ENCODE measurements at places on chromosomes 6 and 20.

GRCh38 chr6:78910591-78911171, 43.3 kb downstream of the IRAK1BP1 start:
- H3K4me3 ChIP-seq = peak overlapping the region; percentile 62
- no peaks in the 10 kb centered on the region for H3K36me3 ChIP-seq
- peaks cover 12% of the 10 kb centered on the region for H3K4me1 ChIP-seq
- H3K27ac ChIP-seq = peak overlapping the region; percentile 16
- H3K27me3 ChIP-seq = no peaks in the 10 kb centered on the region
- DNase-seq = peak; percentile 64

- H3K36me3 ChIP-seq = no peaks in the 10 kb centered on the region
- no peaks in the 10 kb centered on the region for H3K4me1 ChIP-seq
- no peak overlapping the region for H3K27ac ChIP-seq
- DNase-seq = no peak
- no peaks in the 10 kb centered on the region for H3K27me3 ChIP-seq
- no peak overlapping the region for H3K4me3 ChIP-seq
Observed at GRCh38 chr20:46237227-46237626, 71.1 kb downstream of the CDH22 start.

DNA sequence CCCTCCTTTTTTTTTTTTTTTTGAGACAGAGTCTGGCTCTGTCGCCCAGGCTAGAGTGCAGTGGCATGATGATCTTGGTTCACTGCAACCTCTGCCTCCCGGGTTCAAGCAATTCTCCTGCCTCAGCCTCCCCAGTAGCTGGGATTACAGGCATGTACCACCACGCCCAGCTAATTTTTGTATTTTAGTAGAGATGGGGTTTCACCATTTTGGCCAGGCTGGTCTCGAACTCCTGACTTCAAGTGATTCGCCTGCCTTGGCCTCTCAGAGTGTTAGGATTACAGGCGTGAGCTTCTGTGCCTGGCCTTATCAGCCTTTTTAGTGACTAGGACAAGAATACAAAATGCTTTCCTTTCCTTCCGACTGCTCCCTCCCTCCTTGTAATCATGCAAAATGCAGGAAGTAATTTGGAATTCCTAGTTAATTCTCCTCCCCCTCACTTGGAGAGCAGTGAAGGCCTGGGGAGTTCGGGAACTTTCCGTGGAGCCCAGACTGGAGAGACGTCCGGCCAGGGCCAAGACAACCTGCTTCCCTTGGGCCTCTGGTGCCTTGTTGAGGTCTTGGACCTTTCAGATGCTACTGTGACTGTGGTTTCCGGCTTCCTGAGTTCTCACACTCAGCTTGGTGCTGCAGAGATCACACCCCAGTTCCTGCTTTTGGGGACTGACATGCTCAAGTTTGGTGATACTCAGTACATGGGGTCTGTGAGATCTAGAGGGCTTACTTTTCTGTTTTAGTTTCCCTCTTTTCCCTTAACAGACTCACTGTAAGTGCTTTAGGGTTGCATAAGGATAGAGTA, 3.9 kb upstream of the PHF20 start:
- peak overlapping the region; percentile 94 for H3K27ac ChIP-seq
- H3K27me3 ChIP-seq = no peaks in the 10 kb centered on the region
- DNase-seq = peak; percentile 69
- no peak overlapping the region for H3K4me3 ChIP-seq

DNA sequence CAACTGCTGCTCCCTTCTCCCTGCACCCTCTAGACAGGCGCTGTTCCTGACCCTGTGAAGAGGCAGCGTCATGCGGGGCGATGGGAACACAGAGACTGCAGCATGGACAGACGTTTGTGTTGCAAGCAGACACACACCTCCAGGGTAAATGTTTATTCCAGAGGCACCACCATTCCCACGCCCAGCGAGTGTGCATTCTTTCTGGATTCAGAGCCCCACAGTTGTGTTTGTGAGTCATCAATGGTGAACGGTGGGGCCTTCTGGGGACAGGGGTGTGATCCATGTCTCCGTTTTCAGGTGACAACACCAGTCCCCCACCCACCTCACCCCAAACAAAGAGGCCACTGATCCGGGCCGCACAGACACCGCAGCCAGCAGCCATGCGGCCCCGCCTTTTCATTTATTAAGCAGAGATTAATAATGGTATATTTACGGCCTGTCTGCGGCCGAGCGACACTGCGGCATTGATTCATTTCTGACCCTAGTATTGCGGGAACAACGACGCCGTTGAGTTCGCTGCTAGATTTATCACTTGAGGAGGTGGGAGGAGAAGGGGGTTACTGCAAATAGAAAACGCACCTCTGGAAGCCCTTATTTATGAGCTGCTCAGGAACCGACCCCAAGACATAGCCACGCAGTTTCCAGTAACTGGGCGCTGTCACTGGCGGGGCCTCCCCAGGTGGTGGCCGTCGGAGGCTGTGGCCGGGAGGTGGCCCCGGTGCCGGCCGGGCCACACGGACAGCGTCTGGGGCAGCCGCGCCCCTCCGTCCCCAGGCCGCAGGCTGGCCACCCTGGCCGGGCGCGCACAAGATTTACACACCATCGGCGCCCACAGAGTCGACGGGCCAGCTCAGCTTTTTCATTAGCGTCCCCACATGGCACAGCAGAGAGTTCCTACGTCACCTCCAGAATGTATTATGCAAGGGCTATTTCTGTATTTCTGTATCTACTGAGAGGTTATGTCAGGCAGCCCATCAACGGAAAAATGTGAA, 367.6 kb downstream of the THBS2 start:
- H3K4me1 ChIP-seq = peaks cover 3% of the 10 kb centered on the region
- H3K36me3 ChIP-seq = no peaks in the 10 kb centered on the region
- no peaks in the 10 kb centered on the region for H3K27me3 ChIP-seq
- no peak overlapping the region for H3K4me3 ChIP-seq

DNA sequence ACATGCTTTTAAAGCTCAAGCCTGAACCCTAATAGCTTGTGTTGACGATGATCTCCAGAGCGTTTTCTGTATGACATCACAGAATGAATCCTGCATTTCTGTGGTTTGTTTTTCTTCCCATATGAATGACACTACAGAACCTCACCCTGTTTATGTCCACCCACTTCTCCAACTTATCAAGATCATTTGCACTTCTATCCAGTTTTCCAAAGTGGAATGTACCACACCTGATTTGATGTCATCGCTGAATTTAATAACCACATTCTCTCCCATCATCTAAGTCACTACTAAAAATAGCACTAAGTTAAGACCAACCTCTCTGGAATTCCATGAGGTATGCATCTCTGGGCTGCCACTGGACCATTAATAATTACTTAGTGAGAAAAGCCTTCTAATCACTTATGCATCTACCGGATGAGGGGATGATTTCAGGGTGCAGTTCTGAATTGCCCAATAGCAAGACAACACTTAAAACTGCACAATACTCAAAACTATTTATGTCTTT, 33.3 kb upstream of the CITED2 start:
- H3K36me3 ChIP-seq = no peaks in the 10 kb centered on the region
- no peaks in the 10 kb centered on the region for H3K4me1 ChIP-seq
- no peak overlapping the region for H3K4me3 ChIP-seq
- H3K27me3 ChIP-seq = no peaks in the 10 kb centered on the region

GRCh38 chr6:168015009-168015408, 17.5 kb downstream of the KIF25 start:
- no peaks in the 10 kb centered on the region for H3K27me3 ChIP-seq
- H3K4me1 ChIP-seq = peaks cover 7% of the 10 kb centered on the region
- H3K4me3 ChIP-seq = no peak overlapping the region
- H3K27ac ChIP-seq = no peak overlapping the region
- no peaks in the 10 kb centered on the region for H3K36me3 ChIP-seq

- H3K4me3 ChIP-seq = no peak overlapping the region
- no peaks in the 10 kb centered on the region for H3K36me3 ChIP-seq
- no peak for DNase-seq
- H3K4me1 ChIP-seq = peaks cover 8% of the 10 kb centered on the region
Observed at GRCh38 chr20:33655164-33655563, 7.0 kb upstream of the C20orf144 start.

- DNase-seq = no peak
- no peak overlapping the region for H3K4me3 ChIP-seq
- no peaks in the 10 kb centered on the region for H3K27me3 ChIP-seq
- H3K4me1 ChIP-seq = peaks cover 21% of the 10 kb centered on the region
- H3K27ac ChIP-seq = no peak overlapping the region
Observed at GRCh38 chr20:63736893-63737694, 630 bp downstream of the LIME1 start.

DNA sequence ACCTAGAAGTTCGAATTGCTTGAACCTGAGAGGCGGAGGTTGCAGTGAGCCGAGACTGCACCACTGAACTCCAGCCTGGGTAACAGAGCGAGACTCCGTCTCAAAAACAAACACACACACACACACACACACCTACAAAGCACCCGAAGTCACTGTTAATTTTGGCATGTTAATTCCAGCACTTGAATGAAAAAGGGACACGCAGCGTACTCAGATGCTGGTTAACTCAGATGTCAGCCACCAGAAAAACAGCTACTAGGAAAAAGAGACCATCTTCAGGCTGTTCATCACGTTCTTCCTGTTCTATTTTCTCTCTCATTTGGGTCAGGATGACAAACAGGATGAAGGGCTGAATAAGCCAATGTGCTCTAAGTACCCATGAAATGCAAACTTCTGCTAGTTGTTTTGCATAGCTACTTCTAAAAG, 46.9 kb downstream of the BLOC1S5 start:
- no peaks in the 10 kb centered on the region for H3K4me1 ChIP-seq
- H3K27ac ChIP-seq = no peak overlapping the region
- H3K4me3 ChIP-seq = no peak overlapping the region
- DNase-seq = no peak
- no peaks in the 10 kb centered on the region for H3K36me3 ChIP-seq

GRCh38 chr20:17497821-17498580, 33.2 kb downstream of the BFSP1 start:
- no peak overlapping the region for H3K4me3 ChIP-seq
- no peak for DNase-seq
- no peaks in the 10 kb centered on the region for H3K36me3 ChIP-seq
- no peaks in the 10 kb centered on the region for H3K4me1 ChIP-seq
- H3K27ac ChIP-seq = no peak overlapping the region

GRCh38 chr20:50850721-50851286, 55.9 kb downstream of the BCAS4 start:
- DNase-seq = peak; percentile 76
- H3K4me3 ChIP-seq = no peak overlapping the region
- H3K27me3 ChIP-seq = no peaks in the 10 kb centered on the region
- H3K27ac ChIP-seq = peak overlapping the region; percentile 59

- no peaks in the 10 kb centered on the region for H3K36me3 ChIP-seq
- no peak overlapping the region for H3K4me3 ChIP-seq
- no peak overlapping the region for H3K27ac ChIP-seq
- H3K4me1 ChIP-seq = no peaks in the 10 kb centered on the region
Observed at GRCh38 chr20:31652917-31653396, 15.2 kb downstream of the COX4I2 start.

DNA sequence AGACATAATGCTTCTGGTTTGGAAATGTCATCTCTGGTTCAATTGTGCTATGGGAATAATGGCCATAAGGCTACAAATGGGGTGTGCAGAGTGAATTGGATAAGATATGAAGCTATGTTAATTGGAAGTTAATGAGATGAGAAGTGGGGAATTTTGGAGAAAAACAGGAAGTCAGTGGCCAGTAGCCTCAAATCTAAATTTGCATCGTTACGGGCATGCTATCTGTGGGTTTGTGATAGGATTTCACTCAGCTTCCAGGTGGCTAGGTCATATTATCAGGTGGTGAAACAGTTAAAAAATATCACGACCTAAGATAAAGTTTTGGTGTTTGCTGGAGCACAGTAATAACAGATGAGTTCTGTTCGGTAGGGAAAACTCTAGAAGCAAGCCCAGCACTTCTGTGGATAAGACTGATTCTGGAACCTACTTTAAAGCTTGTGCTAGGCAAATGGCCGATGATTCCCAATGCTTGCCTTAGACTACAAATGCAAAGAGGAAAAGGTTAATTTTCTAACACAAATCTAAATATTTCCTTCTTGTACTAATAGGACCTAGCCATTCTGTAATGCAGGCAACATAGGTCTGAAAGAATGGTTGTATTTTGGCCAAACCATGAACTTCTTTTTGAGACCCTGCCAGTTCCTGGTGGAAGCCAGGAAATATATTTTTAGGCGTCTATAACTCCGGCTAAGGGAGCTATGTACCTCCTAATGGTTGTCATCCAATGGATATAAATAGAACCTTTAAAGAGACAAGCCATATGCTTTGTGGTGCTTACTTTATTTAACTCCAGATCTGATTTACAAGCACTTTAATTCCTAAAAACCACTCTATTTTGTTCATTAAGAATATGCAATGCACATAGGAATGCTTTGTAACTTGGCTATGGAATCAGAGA, 111.0 kb downstream of the PLCB1 start:
- no peak overlapping the region for H3K27ac ChIP-seq
- H3K4me1 ChIP-seq = no peaks in the 10 kb centered on the region
- no peak overlapping the region for H3K4me3 ChIP-seq
- H3K36me3 ChIP-seq = no peaks in the 10 kb centered on the region

GRCh38 chr6:77678048-77678447, 25.2 kb downstream of the MEI4 start:
- H3K4me3 ChIP-seq = no peak overlapping the region
- H3K4me1 ChIP-seq = no peaks in the 10 kb centered on the region
- H3K27ac ChIP-seq = no peak overlapping the region
- DNase-seq = no peak
- no peaks in the 10 kb centered on the region for H3K27me3 ChIP-seq

DNA sequence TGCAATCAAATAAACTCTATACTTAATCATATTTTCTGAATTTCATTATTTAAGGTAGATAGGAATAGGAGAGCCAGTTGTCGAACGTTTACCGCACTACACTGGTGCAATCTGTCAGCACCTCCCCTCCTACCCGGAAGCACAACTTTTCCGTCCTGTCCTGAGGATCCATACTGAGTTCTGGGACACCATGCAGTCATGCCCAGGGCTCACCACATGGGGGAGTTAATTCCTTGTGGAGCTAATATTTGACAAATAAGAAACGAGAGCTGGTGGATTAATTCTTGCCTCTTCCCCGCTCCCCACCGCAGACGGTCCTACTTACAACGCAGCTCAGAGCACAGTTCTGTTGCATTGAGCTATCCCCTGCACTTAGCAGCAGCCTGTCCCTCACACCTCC, 107.7 kb upstream of the RALGAPA2 start:
- H3K27ac ChIP-seq = no peak overlapping the region
- H3K4me1 ChIP-seq = no peaks in the 10 kb centered on the region
- H3K4me3 ChIP-seq = no peak overlapping the region

DNA sequence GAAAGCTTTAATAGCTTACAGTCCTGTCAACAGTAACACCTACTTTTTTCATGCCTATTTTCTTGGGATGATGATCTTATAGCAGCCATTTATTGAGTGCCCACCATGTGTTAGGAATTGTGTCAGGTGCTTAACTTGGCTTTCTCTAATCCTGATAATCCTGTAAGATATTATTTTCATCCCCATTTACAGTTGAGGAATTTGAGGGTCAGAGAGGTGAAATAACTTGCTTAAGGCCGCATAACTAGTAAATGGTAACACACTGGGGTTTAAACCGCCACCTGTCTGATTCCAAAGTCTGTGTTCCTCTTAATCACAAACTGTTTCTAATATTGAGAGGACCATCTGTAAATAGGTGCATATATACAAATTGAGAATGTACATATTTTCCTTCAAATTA, 55.5 kb downstream of the NCOA3 start:
- no peaks in the 10 kb centered on the region for H3K27me3 ChIP-seq
- no peak overlapping the region for H3K4me3 ChIP-seq
- H3K27ac ChIP-seq = no peak overlapping the region
